ENCODE measurements at places on chromosomes 11 and 22. TPM values are rescaled to one million over a fixed set of nuclear protein-coding genes. Genes with fewer than 3 reads are reported as not detected.

The TTC12 gene
- total RNA-seq = 48.4 TPM

The CWF19L2 gene
- total RNA-seq = 39.8 TPM

- DNase-seq = no peak
- H3K4me3 ChIP-seq = no peak overlapping the region
- H3K36me3 ChIP-seq = no peaks in the 10 kb centered on the region
- H3K4me1 ChIP-seq = no peaks in the 10 kb centered on the region
Measured at GRCh38 chr11:132742929-132743328, 789.4 kb downstream of the OPCML start.

DNA sequence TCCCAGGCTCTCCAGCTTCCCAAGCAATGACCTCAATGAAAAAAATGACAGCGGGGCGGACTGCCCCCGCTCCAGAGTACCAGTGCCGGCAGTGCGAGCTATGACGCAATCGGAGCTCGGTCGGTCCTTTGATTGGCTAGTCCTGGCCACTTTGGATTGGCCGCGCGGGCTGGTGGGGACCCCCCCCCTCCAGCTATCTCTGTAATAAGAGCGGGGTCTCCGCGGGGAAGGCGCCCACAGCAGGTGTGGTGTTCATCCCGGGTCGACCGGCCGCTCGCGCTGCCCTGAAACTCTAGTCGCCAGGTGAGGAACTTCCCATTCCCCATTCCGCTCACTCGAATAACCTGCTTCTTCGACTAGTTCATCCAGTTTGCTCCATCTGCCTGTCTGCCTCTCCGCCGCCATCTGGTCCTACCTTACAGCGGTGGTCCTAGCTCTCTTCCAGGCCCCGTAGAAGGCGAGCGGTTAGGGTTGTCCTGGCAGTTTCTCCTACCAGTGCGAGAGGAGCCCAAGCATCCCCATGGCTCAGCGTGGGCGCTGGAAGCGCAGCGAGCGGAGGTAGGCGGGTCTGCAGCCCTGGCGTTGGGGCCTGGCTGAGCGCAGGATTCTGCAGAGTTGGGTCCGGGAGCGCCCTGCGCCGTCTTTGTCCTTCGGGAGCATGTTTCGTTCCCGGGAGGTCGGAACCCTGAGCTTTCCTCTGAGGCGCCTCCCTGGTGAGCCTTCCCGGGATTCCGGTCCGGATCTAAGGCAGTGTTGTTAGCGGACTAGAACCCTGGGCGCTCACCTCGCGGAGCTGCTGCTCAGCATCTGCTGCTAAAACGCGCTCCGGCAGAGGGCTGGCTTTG is at the start of gene CALCB:
Gene CALCB, plus strand, starts transcription at position 233 of the 845 bp plus-strand sequence. CDS start 1,126 bp downstream, outside the sequence.
- H3K36me3 ChIP-seq = no peaks in the 10 kb centered on the region
- peak within 1 kb of the TSS; percentile 35 for H3K4me3 ChIP-seq
- no peak within 1 kb of the TSS for H3K27ac ChIP-seq
- no peaks in the 10 kb centered on the region for H3K4me1 ChIP-seq
- H3K27me3 ChIP-seq = no peaks in the 10 kb centered on the region

- H3K4me3 ChIP-seq = no peak overlapping the region
- no peaks in the 10 kb centered on the region for H3K36me3 ChIP-seq
- DNase-seq = peak; percentile 71
- no peaks in the 10 kb centered on the region for H3K27me3 ChIP-seq
- no peaks in the 10 kb centered on the region for H3K4me1 ChIP-seq
Measured at GRCh38 chr11:75214411-75214821, 26.2 kb upstream of the TPBGL start.

DNA sequence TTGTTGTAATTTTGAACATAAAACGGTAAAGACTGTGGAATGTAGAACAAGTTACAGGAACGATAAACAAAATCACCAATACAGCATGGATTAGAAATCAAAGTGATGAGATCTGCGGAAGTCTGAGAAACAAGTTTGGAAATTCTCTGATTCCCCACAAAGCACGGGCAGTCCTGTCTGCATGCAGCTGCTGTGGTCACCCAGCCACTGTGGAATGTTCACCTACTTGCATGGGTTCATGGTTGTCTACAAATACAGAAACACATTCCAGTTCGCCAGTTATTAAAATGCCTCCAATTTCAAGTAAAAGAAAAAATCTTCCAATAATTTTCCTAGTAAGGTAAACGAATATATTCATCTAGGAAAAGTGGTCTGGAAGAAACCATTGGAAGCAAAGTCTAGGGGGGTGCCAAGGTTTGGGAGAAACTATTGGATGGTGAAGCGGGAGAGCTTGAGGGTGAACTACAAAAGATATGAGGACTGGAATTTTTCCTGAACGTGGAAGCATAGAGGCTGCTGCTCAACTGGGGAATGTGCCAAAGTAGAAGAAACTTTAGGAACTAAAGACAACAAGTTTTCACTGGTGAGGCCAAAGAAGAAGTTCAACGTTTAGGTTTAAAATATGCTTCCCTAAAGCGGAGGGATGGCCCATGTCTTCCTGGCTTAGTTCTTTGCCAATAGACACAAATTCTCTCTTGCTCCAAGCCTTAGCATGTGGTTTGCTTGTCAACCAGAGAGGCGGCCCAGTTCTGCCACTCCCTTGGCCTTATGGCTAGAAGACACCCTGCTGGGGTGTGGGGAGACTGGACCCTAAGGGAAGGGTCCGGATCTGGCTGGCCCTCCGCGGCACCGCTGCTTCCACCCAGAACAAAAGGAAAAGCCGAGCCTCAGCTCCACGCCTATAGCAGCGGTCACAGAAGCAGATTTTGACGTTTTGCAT is 70.2 kb downstream of the CTTN start:
- no peaks in the 10 kb centered on the region for H3K27me3 ChIP-seq
- H3K36me3 ChIP-seq = no peaks in the 10 kb centered on the region
- no peak for DNase-seq
- no peak overlapping the region for H3K4me3 ChIP-seq
- no peaks in the 10 kb centered on the region for H3K4me1 ChIP-seq

GRCh38 chr11:47109051-47109726 is 67.5 kb downstream of the ARFGAP2 start:
- no peaks in the 10 kb centered on the region for H3K4me1 ChIP-seq
- H3K4me3 ChIP-seq = no peak overlapping the region
- H3K27me3 ChIP-seq = no peaks in the 10 kb centered on the region
- DNase-seq = no peak
- peak overlapping the region; percentile 25 for H3K27ac ChIP-seq

- H3K4me3 ChIP-seq = no peak overlapping the region
- H3K27me3 ChIP-seq = no peaks in the 10 kb centered on the region
- H3K36me3 ChIP-seq = no peaks in the 10 kb centered on the region
- H3K27ac ChIP-seq = no peak overlapping the region
- DNase-seq = no peak
Measured at GRCh38 chr11:94837317-94837716, 69.2 kb downstream of the AMOTL1 start.

DNA sequence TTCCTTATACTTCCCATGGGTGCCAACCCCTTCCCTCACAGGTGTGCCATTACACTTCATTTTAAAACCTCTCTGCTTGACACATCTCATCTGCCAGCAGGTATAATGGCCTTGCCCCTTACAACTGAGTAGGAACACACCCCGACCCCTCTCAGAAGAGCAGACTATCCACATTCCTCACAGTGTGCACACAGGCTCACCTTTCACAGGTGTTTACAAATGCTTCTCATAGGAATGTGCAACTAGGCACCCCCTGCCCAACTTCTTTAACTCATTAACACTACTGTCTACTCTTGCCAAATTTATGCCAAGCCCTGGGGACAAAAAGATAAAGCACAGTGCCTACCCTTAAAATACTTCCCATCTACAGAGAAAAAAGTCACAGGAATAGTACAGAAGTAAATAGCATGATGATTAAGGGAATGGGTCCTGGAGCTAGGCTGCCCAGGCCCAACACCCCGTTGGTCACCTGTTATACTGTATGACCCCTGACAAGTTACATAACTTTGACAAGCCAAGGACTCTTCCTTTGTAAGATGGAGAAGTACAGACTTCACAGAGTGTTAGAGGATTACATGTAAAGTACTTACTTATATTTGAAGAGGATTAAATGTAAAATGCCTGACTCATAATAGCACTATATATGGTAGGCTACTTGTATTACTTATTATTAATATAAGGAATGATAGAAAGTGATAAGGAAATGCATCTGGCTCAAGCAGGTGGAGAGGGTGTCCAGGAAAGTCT is 15.2 kb downstream of the TRIM3 start:
- H3K36me3 ChIP-seq = peaks cover 11% of the 10 kb centered on the region
- H3K4me3 ChIP-seq = no peak overlapping the region
- H3K4me1 ChIP-seq = no peaks in the 10 kb centered on the region
- no peaks in the 10 kb centered on the region for H3K27me3 ChIP-seq
- H3K27ac ChIP-seq = no peak overlapping the region
- no peak for DNase-seq

The DRAP1 gene
- total RNA-seq = 51.5 TPM

- no peaks in the 10 kb centered on the region for H3K4me1 ChIP-seq
- peak overlapping the region; percentile 8 for H3K27ac ChIP-seq
- no peaks in the 10 kb centered on the region for H3K36me3 ChIP-seq
- no peaks in the 10 kb centered on the region for H3K27me3 ChIP-seq
- no peak overlapping the region for H3K4me3 ChIP-seq
- DNase-seq = no peak
Measured at GRCh38 chr11:86463120-86463519, 88.4 kb downstream of the CCDC81 start.

The MS4A12 gene
- total RNA-seq = 3.9 TPM

DNA sequence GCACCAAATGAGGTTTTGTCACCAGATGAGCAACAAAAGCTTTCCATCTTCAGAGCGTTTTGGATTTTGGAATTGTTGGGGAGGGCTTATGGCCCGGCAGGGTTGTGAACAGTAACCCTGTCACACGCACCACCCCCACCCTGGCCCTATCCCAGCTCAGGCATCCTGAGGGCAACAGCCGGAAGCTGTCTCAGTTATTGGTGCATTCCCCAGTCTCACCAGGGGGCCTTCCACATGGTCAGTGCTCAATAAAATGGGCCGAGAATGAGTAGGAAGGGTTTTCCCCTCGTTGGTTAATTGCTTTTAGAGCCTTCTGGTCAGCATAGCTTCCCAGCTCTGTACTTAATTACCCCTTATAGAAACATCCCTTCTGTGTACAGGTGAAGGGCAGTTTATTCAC is 46.0 kb downstream of the LRP5 start:
- DNase-seq = no peak
- no peak overlapping the region for H3K4me3 ChIP-seq

GRCh38 chr11:38300570-38300969 is 1702.5 kb upstream of the RAG2 start:
- H3K27me3 ChIP-seq = no peaks in the 10 kb centered on the region
- H3K27ac ChIP-seq = no peak overlapping the region
- H3K36me3 ChIP-seq = no peaks in the 10 kb centered on the region
- no peaks in the 10 kb centered on the region for H3K4me1 ChIP-seq

- H3K27ac ChIP-seq = no peak overlapping the region
- DNase-seq = no peak
- no peaks in the 10 kb centered on the region for H3K4me1 ChIP-seq
Measured at GRCh38 chr22:50536226-50536625, 6.4 kb upstream of the TYMP start.

- peaks cover 28% of the 10 kb centered on the region for H3K36me3 ChIP-seq
- no peaks in the 10 kb centered on the region for H3K27me3 ChIP-seq
- no peak overlapping the region for H3K4me3 ChIP-seq
- no peak for DNase-seq
- H3K4me1 ChIP-seq = peaks cover 28% of the 10 kb centered on the region
Measured at GRCh38 chr11:62535802-62536201, 10.8 kb downstream of the AHNAK start.

DNA sequence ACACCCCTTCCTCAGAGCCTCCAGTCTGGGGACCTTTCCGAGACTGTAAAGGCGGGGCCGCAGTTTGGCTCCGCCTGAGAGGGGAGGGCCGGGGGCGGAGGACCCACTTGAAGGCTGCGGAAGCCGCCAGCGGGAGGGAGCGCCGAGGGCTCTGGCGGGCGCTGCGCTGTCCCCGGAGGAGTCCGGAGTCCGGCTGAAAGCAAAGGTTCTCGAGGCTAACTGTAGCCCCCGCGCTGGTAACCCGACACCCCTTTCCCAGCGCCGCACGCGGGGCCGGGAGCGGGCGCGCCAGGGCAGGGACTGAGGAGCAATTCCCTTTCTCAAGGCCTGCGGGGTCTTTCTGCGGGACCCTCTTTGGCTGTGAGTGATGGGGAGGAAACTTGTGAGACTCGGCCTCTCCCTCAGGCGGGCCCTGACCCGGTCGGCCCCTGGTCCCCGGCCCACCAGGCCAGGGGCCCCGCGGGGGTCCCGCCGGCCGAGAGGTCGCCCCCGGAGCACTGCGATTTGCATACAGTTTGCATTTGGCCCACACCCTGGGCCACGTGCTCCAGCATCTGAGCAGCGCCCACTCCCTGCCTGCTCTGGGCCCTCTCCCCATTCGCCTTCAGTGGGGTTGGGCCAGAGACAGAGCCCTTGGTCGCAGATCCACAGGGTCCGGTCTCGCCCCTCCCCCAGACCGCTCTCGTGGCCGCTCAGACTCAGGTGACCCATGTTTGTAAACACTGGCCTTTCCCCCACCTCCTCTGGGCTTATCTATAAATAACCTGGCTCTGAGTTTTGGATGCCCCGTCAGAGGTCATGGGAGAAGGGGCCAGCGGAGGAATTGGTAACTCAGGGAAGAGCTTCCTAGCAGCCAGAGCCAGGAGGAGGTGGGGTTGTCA is 519 bp upstream of the ART5 start:
- no peaks in the 10 kb centered on the region for H3K36me3 ChIP-seq
- H3K4me3 ChIP-seq = peak overlapping the region; percentile 55
- H3K27ac ChIP-seq = peak overlapping the region; percentile 86
- DNase-seq = peak; percentile 61
- no peaks in the 10 kb centered on the region for H3K27me3 ChIP-seq

DNA sequence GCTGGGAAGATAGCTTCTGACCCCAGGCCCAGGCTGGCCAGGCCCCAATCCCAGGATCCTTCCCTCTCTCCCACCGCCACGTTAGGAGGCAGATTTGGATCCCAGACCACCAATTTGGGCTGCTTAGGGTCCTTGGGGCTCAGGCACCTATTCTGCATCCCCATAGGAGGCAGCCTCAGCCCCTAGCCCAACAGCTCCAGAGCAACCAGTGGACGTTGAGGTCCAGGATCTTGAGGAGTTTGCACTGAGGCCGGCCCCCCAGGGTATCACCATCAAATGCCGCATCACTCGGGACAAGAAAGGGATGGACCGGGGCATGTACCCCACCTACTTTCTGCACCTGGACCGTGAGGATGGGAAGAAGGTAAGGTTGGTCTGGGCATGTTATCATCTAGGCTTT is 16.1 kb downstream of the TUB start:
- no peaks in the 10 kb centered on the region for H3K4me1 ChIP-seq
- DNase-seq = no peak
- no peak overlapping the region for H3K27ac ChIP-seq
- H3K36me3 ChIP-seq = no peaks in the 10 kb centered on the region
- H3K27me3 ChIP-seq = no peaks in the 10 kb centered on the region
- no peak overlapping the region for H3K4me3 ChIP-seq

- no peaks in the 10 kb centered on the region for H3K4me1 ChIP-seq
- H3K4me3 ChIP-seq = no peak overlapping the region
- no peak for DNase-seq
- H3K27me3 ChIP-seq = no peaks in the 10 kb centered on the region
Measured at GRCh38 chr11:44797886-44798606, 71.3 kb downstream of the TSPAN18 start.

Data from breast epithelium (tissue), 4 donors.